Right ventricle myocardium inferior (tissue), 1 donor: ENCODE measurements at places on chromosomes 1 and 21. TPM values are rescaled to one million over a fixed set of nuclear protein-coding genes. Genes with fewer than 3 reads are reported as not detected.

- DNase-seq: no peak
Measured at GRCh38 chr1:9764550-9764949, 59.2 kb downstream of the CLSTN1 start.

DNA sequence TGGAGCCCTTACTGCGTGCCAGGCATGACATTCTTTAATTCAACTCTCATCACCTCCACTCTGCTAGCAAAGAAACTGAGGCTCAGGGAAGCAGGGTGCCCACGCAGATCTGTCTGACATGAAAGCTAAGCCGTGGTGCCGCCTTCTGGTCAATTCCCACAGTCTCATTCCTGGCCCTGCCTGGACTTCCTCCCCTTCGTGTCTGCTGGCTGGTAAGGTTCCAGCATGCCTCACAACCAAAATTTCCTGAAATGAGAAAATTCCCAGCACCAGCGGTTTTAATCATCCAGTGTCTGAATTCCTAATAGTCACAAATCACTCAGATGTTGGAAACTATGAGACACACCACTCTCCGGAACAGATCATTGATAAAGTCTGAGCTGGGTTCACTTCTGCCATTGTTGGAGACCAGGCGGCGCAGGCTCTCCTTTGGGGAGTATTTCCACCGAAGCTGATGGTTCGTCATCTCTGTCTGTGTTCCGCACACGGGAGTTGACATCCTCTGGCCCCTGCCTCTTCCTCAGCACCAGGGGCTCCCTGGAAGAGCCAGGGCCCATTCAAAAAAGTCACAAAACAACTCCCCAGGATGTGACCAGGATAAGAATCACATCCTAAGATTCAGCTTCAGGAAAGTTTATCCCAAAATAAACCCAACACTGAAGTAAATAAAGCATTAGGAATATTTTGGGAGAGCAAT is 167.7 kb downstream of the PLPP3 start:
- no peak for DNase-seq

DNA sequence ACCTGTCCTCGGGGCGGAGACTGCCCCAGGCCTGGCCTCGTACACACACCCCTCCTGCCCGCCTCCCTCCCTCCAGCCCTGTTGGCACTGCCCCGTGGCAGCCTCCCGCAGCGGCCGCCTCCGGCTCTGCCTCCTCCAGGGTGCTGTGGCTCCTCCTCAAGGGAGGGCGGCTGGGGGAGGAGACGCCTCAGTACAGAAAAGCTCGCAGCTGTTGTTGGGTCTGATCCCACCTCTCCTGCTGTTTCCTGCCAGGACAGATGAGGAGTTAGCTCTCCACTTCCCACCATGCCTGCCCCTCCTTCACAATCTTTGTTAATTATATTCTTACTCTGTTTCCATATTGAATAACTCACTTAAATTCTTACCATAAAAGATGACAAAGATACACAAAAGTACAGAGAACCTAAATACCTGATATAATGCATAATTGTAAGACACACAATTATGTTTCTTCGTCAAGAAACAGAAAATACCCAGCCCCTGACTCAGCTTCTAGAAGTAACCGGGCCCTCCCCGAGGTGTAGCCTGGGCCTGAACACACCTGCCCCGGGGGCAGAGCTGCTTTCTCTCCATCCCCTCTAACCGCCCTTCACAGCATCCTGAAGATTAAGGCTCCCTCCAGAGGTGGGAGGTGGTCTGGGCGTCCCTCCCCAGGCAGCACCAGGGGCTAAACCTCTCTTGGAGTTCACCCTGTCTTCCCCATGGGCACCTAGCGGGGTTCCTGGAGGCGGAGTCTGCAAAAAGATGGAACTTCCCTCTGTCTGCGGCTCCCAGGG is 30.6 kb upstream of the COL6A1 start:
- DNase-seq: peak; percentile 76

DNA sequence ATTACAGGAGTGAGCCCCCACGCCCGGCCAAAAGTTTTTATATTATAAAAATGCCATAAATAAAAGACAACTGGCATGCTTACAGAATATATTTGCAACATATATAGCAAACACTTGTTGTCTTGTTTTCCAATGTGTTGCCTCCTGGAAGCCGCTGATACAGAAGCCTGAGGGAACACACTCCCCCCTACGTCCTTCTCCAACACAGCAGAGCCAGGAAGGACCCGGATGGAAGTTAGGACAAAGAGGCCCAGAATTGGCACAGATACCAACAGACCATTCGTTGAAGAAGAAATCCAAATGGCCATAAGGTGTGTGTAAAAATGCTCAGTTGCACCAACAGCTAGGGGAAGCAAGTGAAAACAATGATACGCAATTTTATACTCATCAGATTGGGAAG is 1.3 kb upstream of the PLA2G5 start:
- DNase-seq: no peak

GRCh38 chr1:117838911-117839310 is 90.5 kb downstream of the GDAP2 start:
- DNase-seq: no peak

GRCh38 chr21:37074546-37074945 is 1.5 kb downstream of the TTC3 start:
- no peak for DNase-seq

- no peak for DNase-seq
Measured at GRCh38 chr1:173856903-173857302, 10.9 kb downstream of the GAS5 start.

GRCh38 chr1:18725231-18725895 is 94.7 kb downstream of the PAX7 start:
- DNase-seq: no peak

DNA sequence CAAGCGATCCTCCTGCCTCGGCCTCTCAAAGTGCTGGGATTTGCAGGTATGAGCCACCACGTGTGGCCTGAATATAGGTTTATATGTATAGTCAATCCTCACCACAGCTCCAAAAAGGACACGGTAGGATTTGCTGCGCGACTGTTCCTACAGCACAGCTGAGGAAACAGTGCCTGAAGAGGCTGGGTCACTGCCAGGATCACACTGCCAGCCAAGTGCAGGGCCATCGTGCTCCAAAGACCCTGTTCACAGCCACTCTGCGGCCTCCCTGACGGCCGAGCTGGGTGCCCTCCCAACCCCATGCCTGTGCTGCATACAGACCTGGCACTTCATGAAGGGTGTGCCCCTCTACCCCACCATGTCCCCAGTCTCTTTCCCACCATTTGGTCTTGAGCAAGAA is 71.4 kb downstream of the MRPL37 start:
- DNase-seq: peak; percentile 56

GRCh38 chr1:167111868-167112709 is 18.2 kb downstream of the STYXL2 start:
- no peak for DNase-seq

- DNase-seq: no peak
Measured at GRCh38 chr21:38712071-38712470, 93.7 kb upstream of the ETS2 start.

BSND gene
- not detected for total RNA-seq
